ENCODE measurements at places on chromosomes 16 and 17.

GRCh38 chr17:59830007-59830630, 62.6 kb downstream of the TUBD1 start:
- no peak for DNase-seq

DNA sequence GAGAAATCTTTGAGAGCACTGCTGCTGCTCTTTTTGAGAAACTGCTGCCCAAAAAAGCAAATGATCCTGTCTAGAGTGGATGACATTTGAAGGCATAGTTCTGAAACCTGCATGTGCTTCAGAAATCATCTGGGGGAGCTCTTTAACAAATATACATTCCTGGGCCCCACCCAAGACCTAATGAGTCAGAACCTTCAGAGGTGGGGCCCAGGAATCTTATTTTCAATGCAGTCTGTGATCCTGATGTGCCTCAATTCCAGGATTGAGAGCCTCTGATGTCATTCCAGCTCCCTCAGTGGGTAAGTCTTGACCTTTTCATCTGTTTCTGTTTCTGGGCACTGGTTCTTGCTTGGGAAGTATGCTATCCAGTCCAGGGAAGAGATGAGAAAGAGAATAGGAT, 42.3 kb downstream of the HNF1B start:
- DNase-seq = no peak

GRCh38 chr16:58451265-58451689, 48.7 kb upstream of the NDRG4 start:
- DNase-seq = no peak

DNA sequence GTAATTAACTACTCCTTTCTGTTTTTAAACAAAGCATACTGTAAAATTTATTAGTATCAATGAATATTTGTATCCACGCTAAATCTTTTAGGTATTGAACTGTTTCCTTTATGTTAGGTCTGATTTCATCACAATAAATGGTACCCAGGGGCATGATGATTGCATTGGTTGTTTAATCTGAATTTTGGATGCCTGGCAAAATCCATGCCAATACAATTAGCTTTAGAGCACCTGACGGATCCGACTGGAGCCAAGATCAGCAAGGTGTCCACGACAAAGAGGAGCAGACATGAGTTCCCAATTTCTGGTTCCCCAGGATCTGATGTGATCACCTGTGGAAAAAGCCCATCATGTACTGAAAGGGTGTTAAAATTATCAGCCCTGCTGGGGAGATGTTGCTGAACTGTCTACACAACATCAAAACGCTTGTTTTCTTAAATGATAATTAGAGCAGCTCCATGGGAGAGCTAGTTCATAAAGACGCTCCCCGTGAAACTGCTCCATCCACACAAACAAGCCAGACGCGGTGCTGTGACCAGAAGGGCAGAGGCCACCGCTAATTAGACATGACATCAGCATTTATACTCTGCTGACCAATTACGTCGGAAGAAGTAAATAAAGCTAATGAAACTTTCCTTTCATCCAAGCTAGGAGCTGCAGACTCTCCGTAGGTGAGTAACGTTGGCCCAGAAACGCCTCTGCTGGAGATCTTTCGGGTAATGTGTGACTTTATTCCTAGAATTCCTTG, 151.7 kb downstream of the CPPED1 start:
- DNase-seq = no peak

DNA sequence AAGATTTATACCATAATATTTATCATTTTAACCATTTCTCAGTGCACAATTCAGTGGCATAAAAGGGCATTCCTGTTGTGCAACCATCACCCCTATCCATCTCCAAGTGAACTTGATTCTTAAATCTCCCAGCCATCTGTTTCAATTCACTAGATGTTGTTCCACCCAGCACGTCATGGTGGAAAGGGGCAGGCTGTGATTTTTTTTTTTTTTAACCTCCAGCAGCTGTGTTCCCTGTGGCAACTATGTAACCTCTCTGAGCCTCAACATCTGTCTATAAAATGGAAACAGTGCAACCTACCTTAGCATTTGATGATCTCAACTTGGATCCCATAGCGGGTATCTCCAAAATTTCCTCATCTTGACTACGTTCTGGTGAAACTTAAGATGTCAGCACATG, 604.5 kb downstream of the WWOX start:
- DNase-seq = no peak

DNA sequence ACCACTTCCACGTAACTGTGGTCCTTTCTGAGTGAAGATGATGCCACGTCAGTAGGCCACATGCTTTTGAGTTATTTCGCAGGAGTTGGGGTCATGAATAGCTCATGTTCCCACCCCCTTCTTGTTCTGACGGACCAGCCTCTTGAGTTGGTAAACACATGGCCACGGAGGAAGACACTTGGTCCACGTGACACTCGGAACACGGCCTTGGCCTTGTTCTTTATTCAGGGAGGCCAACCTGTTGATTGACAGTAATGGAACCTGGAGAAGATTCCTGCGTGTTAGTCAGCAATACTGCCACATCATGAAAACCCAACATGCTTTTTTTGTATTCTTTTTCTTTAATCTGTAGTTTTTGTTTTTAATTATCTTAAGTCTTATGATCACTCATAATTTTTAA, 56.3 kb downstream of the SEC14L1 start:
- no peak for DNase-seq

DNA sequence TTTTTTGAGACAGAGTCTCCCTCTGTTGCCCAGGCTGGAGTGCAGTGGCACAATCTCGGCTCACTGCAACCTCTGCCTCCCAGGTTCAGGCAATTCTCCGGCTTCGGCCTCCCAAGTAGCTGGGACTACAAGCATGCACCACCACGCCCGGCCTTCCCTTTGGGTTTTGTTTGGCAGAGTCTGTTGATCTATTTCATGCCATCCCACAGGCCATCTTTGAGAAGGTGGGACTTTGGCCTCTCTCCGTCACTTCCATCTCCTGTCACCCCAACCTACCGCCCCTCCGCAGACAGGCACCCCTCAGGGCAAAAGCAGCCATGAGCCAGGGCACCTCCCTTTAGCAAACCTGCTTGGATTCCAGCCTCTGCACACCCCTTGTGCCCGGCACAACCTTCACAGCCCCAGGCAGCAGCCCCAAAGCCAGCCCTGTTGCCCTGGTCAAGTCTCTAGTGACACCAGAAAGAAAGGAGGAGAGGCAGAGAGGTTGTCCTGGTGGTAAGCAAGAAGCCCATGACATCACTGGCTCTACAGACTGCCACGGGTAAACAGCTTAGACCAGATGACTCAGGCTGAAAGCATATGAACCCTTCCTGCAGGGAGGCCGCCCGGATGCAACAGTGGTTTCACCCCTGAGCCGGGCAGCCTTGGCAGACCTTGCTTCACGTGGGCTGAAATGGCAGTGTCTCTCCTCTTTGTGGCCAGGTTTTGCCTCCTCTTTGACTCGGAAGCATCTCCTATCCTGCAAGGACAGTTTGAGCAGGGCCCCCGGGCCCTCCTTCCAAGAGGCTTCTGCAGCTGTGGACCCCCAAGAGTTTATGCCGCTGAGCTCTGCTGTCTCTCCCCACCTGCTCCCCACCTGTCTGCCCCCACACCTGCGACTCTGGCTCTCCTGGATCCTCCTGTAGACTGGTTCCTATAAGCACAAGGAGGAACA, 8.1 kb upstream of the TIMP2 start:
- no peak for DNase-seq
